Upper lobe of left lung (tissue), 6 donors: ENCODE measurements at places on chromosomes 1 and 21. TPM values are rescaled to one million over a fixed set of nuclear protein-coding genes. Genes with fewer than 3 reads are reported as not detected.

TINAGL1 gene
- total RNA-seq: 142 TPM

LDLRAD2 gene
- total RNA-seq: 0.34 TPM

SPTA1 gene
- total RNA-seq: 0.30 TPM

TFB2M gene
- 12.0 TPM for total RNA-seq

DNA sequence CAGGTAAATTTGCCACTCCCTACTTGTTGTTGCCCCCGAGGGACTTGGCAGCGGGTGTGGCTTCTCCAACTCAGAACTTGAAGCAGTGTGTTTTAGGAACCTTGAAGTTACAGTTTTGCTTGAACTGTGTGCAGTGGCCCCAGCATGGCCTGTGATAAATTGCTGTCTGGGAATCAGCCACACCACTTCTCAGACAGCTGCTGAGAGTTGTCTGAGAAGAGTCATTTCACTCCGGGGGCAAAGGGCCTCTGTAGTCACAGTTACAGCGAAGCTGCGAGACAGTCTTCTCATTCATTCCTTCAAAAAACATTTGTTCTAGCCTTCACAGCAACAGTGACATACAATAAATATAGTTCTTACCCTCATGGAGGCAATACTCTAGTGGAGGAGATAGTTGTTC lies 70.3 kb downstream of the PROX1 start:
- no peak for DNase-seq
- H3K27ac ChIP-seq: no peak overlapping the region
- H3K4me3 ChIP-seq: no peak overlapping the region
- no peaks in the 10 kb centered on the region for H3K4me1 ChIP-seq
- no peaks in the 10 kb centered on the region for H3K27me3 ChIP-seq
- no peaks in the 10 kb centered on the region for H3K36me3 ChIP-seq

DNA sequence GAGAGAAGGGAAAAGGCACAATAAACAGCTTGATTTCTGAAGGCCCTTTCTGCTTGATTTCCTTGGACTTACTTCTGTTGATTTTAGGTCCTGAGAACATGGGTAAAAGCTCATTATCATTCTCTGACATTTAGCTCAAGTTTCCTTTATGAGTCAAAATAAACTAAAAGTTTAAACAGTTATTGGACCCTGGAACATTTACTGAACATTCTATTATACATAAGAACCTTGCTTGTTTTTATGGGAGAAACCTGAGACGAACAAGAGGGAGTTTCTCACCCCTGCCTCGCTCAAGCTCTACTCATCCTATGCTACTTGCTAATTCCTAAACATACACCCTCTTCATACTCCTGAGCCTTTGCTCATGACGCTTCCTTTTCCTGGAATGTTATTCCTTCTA lies 538.3 kb upstream of the PKN2 start:
- no peaks in the 10 kb centered on the region for H3K36me3 ChIP-seq
- no peaks in the 10 kb centered on the region for H3K27me3 ChIP-seq
- DNase-seq: no peak
- no peaks in the 10 kb centered on the region for H3K4me1 ChIP-seq
- no peak overlapping the region for H3K27ac ChIP-seq
- no peak overlapping the region for H3K4me3 ChIP-seq

DNA sequence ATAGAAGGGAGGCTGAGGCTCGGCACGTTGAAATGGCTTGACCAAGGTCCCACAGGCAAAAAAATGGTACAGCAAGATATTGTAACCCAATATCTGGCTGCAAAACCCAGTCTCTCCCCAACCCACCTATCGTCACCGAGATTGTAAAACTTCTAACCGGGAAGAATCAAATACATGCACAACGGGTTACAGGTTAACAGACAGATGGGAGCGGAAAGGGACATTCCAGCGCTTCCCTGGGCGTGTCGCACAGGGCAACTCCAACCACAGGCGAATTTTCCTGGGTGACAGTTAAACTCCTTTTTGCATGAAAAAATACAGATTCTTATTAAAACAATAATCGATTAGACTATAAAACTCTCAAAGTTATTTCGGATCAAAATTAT lies 31.8 kb upstream of the JUN start:
- peak overlapping the region; percentile 91 for H3K27ac ChIP-seq
- peak overlapping the region; percentile 59 for H3K4me3 ChIP-seq
- H3K4me1 ChIP-seq: peaks cover 49% of the 10 kb centered on the region
- H3K36me3 ChIP-seq: no peaks in the 10 kb centered on the region
- DNase-seq: no peak

DNA sequence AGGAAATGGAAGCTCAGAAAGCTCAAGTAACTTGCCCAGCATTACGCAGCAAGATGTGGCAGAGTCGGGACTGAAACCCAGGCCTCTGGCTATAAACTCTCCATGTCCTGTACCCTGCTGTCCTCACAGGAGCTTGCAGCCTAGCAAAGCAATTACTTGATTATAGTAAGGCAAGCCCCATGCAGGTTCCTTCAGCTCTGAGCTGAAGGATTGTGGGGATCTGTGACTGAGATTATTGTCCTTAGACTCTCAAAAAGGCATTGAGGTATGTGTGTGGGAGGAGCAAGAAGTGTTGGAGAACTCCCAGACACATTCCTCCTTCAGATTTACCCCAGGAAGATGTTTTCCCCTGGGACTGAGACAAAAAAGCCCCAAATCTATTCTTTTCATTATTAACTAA lies 124.0 kb upstream of the SPATA6 start:
- H3K4me1 ChIP-seq: no peaks in the 10 kb centered on the region
- H3K27ac ChIP-seq: no peak overlapping the region
- no peaks in the 10 kb centered on the region for H3K27me3 ChIP-seq
- H3K4me3 ChIP-seq: no peak overlapping the region

DNA sequence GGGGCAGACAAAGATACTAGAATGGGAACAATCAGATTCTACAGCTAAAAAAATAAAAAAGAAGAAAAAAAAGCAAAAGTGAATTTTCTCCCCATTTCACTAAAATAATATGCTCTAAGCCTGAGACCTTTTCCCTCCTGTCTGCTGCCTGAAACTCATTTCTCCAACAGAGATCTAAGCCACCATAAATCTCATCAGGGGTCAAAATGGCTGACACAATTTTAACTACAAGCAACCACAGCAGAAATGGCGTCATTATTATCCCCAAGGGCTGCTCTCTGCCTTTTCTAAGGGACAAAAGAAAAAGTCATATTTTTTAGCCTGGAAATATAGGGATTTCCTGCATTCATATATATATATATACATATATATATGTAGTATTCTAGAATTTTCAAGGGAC lies 183.7 kb upstream of the CAMK1G start:
- no peak overlapping the region for H3K27ac ChIP-seq
- peaks cover 8% of the 10 kb centered on the region for H3K4me1 ChIP-seq
- no peak for DNase-seq
- H3K4me3 ChIP-seq: no peak overlapping the region
- no peaks in the 10 kb centered on the region for H3K27me3 ChIP-seq
- no peaks in the 10 kb centered on the region for H3K36me3 ChIP-seq

DNA sequence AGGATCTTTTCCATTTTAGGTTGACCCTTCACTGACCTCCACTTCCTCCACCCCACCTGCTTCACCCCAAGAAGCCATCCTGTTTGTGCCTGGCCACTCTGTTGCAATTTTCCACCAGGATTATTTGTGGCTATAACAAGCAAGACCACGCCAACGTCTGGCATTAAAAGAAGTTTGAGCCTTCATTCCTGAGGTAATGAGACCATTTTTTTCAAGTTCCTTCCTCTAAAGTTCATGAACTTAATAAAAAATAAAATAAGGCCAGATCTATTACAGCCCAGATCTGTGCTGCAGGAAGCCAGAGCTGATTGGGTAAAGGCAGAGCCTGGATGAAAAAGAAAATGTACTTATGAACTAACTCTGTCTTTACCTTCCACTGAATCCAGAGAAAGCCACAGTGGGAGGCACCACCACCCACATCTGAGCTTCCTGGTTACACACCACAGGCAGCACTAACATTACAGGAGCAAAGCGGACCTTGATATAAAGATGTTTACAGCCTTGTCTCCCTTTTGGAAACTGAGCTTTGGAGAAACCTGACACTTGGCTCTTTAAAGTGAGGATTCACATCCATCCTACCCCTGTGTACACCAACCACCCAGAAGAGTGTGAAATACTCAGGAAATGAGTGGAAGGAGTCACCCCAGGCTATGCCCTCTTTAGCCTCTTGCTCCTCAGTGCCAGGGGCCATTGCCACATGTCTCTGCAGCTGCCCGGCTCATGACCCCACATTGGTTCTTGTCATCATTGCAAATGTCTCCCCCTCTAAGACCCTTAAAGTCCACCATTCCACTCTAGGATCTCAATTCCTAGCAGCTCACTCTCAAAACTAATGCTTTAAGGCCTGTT lies 293.6 kb downstream of the PLPP3 start:
- H3K4me1 ChIP-seq: no peaks in the 10 kb centered on the region
- no peak for DNase-seq
- no peak overlapping the region for H3K27ac ChIP-seq
- no peaks in the 10 kb centered on the region for H3K36me3 ChIP-seq
- no peaks in the 10 kb centered on the region for H3K27me3 ChIP-seq

DNA sequence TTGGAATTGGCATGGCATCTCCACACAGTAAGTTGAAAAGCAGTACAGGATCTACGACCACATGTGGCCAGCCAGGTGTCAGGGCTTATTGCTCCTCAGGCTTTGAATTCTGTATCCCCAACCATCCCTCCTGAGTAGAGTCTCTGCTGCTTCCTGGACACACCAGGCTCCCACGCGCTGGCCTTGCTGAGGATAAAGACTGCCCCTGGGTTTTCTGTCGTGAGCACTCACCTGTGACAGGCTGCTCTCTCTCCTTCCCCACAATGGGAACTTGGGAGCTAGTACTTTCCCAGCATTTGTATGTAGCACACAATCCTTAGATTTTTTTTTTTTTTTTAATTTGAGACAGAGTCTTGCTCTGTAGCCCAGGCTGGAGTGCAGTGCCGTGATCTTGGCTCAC lies 33.6 kb downstream of the PBX1 start:
- H3K36me3 ChIP-seq: no peaks in the 10 kb centered on the region
- no peak overlapping the region for H3K27ac ChIP-seq
- DNase-seq: no peak
- peaks cover 21% of the 10 kb centered on the region for H3K4me1 ChIP-seq

DNA sequence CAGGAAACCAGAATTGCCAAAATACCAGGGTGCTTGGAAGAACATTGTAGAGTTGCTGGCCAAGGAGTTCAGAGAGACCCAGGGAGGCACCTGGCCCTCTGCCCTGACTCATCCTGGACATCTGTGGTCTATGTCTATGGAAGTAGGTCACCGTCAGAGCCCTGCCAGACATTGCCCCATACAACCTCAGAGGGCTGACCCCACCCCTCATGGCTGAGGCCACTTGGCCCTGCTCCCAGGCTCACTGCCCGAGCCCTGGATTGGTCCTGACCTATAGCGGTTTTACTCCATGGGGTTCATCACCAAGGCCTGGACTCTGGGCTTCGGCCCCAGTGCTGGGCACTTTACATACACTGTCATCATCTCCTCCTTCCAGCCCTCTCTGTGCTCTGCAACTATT lies 233.1 kb downstream of the PTPRU start:
- H3K27ac ChIP-seq: no peak overlapping the region
- H3K4me1 ChIP-seq: no peaks in the 10 kb centered on the region
- no peak overlapping the region for H3K4me3 ChIP-seq
- no peak for DNase-seq

- no peak overlapping the region for H3K4me3 ChIP-seq
- no peaks in the 10 kb centered on the region for H3K36me3 ChIP-seq
- peak overlapping the region; percentile 83 for H3K27ac ChIP-seq
Measured at GRCh38 chr1:39183503-39184353, 20.8 kb upstream of the MACF1 start.

GRCh38 chr1:115192200-115192767 lies 103.0 kb upstream of the TSPAN2 start:
- DNase-seq: no peak
- H3K4me3 ChIP-seq: no peak overlapping the region
- H3K27me3 ChIP-seq: no peaks in the 10 kb centered on the region
- H3K36me3 ChIP-seq: no peaks in the 10 kb centered on the region
- no peak overlapping the region for H3K27ac ChIP-seq

DNA sequence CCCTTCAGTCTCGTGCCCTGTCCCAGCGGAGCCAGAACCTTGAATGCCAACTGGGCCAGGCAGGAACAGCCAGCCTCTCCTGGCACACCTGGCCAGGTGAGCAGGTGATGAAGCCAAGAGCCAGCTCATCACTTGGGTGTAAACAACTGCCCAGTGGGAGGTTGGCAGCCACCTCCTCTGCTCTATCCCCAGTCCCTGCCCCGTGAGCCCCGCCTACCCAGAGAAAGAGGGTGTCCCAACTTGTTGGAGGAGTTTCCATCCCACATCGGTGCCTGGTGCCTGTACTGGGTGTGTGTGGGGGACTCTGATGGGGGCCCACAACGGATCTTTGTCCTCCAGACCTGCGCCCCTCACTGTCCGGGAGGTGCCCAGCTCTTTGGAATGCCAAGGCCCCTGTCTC lies 17.8 kb upstream of the FAM131C start:
- H3K36me3 ChIP-seq: no peaks in the 10 kb centered on the region
- H3K27ac ChIP-seq: no peak overlapping the region

DNA sequence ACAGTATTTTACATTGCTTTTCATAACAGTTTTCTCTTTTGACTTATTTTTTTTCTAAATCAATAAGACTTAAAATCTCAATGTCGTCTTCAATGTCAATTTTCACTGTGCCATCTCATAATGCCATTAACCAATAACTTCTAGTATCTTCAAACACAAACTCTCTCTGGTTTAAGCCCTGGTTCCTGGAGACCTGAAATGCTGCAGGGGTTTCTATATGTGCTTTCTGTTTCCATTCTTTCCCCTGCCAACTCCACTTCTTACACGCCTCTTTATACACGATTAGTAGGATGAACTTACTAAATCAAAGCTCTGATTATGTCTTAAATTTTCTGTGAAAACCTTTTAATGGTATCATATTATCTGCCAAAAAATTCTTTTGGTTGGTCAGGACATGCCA lies 191.4 kb downstream of the AMY1C start:
- H3K36me3 ChIP-seq: no peaks in the 10 kb centered on the region
- DNase-seq: no peak
- H3K27ac ChIP-seq: no peak overlapping the region
- H3K27me3 ChIP-seq: no peaks in the 10 kb centered on the region
- no peak overlapping the region for H3K4me3 ChIP-seq
- no peaks in the 10 kb centered on the region for H3K4me1 ChIP-seq

DNA sequence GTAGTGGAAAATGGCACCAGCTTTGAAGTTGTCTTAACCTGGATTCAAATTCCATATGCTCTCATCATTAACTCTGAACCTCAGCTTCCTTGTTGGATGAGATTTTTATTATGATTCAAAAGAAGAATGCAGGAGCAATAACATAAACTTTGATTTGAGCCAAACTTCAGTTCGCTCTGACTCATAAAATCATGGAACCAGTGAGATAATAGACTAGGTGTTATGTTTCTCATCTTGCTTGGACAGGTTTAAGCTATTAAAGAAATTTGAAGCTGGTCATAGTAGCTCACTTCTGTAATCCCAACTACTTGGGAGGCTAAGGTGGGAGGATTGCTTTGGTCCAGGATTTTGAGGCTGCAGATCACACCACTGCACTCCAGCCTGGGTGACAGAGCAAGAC lies 172.8 kb downstream of the CLEC20A start:
- H3K4me1 ChIP-seq: no peaks in the 10 kb centered on the region
- no peak overlapping the region for H3K4me3 ChIP-seq
- H3K27me3 ChIP-seq: no peaks in the 10 kb centered on the region
- no peak overlapping the region for H3K27ac ChIP-seq
- no peak for DNase-seq
